Stimulated activated CD4-positive, alpha-beta T cell treated with anti-CD3 and anti-CD28 coated beads, TNF-alpha, amount 100 ng/mL, for 24 hours (primary cell): ENCODE measurements at places on chromosomes 16 and 17.

GRCh38 chr16:88686439-88687253 lies at the start of gene SNAI3:
Gene SNAI3, minus strand, starts transcription at chr16:88686507. Its CDS starts 101 bp downstream, at chr16:88686406.
- DNase-seq = peak; percentile 78

DNA sequence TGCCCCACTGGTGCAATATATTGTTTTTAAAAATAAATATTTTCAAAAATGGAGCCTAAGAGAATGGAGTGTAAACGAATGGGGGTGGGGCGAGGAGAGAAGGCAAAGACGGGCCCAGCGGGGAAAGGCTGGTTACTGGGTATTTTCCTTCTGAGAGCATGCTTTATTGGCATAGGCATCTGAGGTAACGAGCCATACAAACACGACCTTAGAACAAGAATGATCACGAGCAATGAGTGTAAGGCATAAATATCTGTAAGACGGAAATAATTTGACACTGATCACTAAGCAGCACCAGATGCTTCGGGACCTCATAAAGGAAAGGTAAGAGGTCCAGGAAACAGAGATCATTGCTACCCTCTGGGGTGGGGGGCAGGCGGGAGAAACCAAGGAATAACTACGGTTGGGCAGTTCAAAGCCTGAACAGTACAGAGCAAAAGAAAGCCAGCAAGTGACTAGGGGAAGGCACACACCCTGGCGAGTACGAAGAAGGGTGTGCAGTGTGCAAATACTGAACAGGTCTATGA lies 959 bp downstream of the SSH2 start:
- DNase-seq = no peak

GRCh38 chr16:12519986-12520385 lies 283.7 kb downstream of the CPPED1 start:
- DNase-seq = no peak

DNA sequence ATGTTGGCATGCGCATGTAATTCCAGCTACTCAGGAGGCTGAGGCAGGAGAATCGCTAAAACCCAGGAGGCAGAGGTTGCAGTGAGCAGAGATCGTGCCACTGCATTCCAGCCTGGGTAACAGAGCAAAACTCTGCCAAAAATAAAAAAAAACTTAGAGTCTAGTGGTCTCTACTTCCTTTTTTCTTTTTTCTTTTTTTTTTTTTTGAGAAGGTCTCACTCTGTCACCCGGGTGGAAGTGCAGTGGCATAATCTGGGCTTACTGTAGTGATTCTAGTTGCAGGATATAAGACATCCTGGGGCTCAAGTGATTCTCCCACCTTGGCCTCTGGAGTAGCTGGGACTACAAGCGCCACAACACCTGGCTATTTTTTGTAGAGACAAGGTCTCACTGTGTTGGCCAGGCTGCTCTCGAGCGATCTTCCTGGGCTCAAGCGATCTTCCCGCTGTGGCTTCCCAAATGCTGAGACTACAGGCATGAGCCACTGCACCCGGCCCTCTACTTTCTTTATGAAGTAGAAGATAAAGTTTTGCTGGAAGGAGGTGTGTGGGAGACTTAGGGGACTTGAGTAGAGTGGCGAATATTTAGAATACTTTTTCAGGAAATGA lies 47.9 kb upstream of the TAOK1 start:
- DNase-seq = no peak
